ENCODE measurements at places on chromosomes 6 and 20.

- no peak for DNase-seq
Measured at GRCh38 chr6:13242590-13242989, 85.7 kb downstream of the TBC1D7 start.

DNA sequence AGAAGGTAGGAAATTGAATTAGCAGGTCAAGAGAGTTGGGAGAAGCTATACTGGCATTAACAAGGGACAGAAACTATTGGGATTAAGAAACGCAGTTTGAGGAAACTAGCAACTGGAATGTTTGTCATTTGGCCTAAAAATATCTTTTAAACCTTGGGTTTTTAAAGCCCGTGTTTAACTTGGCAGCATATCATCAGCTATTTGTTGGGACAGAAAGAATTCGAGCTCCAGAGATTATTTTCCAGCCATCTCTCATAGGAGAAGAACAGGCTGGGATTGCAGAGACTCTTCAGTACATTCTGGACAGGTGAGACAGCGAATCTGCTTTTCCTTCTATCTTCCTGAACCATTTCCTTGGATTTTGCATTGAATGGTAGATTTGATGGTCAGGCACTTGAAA, 17.8 kb downstream of the ACTR5 start:
- no peak for DNase-seq

DNA sequence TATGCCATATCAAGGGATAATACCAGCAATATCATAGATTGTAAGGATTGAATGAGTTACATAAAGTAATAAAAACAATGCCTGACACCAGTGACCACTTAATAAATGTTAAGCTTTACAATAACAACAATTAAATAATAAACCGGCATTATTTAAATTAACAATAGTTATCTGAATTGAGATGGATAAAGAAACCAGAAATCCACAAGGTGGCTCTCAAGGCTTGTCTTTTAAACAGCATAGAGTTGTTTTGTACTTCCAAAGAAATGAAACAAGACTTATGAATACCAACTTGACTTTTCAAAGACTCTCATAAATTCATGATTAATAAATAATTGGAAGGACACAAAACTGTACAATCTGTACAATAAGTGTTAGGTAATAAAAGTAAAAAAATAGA, 203.1 kb downstream of the ASCC3 start:
- peak; percentile 15 for DNase-seq

DNA sequence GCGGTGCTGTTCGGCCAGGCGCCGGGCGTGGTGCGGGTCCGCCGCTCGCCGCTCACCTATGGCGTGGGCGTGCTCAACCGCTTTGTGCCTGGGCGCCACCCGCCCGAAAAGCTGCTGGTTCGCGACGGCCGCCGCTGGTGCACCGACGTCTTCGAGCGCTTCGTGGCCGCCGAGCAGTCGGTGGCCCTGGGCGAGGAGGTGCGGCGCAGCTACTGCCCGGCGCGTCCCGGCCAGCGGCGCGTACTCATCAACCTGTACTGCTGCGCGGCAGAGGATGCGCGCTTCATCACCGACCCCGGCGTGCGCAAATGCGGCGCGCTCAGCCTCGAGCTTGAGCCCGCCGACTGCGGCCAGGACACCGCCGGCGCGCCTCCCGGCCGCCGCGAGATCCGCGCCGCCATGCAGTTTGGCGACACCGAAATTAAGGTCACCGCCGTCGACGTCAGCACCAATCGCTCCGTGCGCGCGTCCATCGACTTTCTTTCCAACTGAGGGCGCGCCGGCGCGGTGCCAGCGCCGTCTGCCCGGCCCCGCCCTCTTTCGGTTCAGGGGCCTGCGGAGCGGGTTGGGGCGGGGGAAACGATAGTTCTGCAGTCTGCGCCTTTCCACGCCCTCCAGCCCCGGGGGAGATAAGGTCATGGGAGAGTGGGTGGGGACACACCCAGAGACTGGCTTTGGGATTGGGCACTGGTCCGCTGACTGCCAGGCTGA, 15.7 kb downstream of the ADISSP start:
- DNase-seq: no peak

DNA sequence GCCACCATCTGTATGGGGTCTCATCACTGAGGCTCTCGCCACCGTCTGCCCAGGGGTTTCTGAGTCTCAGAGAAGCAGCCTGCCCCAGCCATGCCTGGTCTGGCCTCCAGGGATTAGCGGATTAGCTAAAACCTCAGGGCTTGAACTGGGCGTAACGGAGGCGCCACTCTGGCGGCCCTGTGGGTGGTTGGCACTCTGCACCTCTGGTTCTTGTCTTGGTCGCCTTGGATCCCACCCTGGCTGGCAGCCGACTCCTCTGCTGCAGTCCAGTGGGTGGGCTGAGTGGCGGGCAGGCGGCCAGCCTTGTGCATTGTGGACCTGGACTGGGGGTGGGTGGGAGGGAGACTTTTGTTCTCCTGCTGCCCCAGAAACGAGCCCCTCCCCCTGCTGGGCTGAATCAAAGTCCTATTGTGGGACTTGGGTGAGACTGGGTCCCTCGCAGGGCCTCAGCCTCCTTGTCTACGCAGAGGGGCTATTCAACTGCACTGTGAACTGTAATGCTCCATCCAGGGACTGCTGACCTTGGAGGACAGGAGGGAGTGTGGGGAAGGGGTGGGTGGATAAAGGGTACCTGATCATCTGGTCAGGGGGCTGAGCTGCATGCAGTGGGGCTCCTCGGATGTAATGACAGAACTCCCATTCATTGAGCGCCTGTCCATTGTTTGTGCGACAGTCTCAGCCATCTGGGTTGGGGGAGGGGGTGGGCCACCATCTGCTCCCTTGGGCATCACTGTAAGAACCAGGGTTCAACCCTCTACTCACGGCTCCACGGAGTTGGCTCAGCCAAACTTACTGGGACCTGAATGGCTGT, 23.9 kb downstream of the SUN5 start:
- DNase-seq: no peak

- peak; percentile 20 for DNase-seq
Measured at GRCh38 chr6:161476711-161477110, 202.8 kb upstream of the AGPAT4 start.

DNA sequence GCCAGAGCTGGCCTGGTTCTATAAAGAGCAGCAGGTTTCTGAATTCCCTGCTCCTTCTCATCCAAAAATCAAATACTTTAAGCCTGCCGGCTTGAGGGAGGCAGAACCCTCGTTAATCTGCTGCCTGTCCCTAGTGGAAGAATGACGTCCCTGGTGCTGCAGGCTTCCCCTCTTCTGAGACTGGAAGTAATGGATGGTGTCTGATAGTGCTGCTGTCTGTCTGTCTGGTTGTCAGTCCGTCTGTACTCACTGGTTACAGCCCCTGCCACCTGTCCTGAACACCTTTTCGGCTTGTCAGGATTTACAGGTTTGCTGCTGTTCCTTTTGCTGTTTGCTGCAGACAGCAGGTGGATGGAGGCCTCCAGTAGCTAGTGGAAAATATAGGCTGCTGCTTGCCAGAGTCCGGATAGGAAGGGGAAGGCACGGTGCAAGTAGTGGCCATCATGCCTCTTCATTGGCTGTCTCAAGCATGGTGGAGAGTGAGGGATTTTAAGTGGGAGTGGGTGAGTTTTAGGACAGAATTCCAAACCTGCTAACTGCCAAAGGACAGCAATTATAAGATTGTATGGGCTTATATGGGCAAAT, 2.5 kb downstream of the RIMS1 start:
- DNase-seq: no peak

- DNase-seq: no peak
Measured at GRCh38 chr6:163616452-163616851, 201.9 kb downstream of the QKI start.

- no peak for DNase-seq
Measured at GRCh38 chr6:141050471-141050870, 1082.3 kb upstream of the GJE1 start.

- peak; percentile 63 for DNase-seq
Measured at GRCh38 chr20:33211817-33212424, 5.2 kb upstream of the BPIFA3 start.

DNA sequence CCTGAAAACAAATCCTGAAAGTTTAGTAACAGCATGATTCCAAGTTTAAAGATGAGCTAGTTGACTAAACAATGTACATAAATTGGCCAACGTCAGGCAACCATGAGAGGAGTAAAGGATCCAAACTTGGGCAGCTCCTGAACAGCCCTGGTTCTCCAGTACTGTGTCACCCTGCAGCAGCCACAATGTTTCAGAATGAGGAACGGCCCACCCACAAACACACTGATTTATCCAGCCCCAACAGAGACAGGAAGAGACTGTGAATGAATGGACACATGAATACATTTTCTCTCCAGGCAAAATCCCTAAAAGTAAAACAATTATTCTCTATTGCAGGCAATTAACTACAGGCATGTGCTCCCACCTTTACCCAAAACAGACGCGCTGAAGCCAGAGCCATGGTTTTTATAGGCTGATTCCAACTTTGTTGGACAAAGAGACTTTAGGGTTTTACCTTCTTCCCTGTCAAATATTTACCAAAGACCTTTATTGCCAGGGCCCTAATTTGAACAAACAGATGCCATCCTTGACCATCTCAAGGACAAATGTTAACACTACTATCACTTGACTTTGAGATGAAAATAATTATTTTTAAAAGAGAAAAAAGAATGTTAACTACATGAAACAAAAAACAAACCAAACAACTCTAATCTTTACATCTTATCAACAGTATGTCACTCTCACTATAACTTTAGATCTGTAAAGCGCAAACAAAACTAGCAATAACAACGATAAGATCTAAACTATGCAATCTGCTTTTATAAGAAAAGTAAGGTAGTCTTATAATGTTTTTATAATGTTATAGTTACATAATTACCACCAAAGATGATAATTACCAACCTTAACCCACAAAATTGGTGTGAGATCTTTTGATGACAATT, 22.9 kb downstream of the CNKSR3 start:
- no peak for DNase-seq

DNA sequence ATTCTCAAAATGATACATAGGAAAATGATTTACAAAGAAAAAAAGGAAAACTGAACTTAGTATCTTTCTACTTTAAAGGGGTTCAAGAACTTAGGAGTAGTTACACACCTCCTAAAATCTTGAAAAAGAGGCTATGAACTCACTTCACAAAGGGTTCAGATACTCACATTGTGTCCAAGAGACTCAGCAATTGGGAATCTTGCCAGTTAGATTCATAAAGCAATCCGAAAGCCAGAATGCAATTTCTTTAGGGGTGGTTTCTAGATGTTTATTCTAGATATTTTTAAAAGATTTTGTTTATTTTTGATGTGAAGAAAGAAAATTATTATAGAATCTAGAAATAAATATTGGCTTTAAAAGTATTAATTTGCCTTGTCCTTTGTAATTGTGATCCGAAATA, 1.7 kb upstream of the MYB start:
- peak; percentile 37 for DNase-seq

GRCh38 chr6:44284121-44284520, 13.9 kb downstream of the TMEM151B start:
- no peak for DNase-seq

- DNase-seq: no peak
Measured at GRCh38 chr20:33279261-33279910, 3.6 kb upstream of the BPIFB1 start.

GRCh38 chr20:51803148-51803854, 980 bp upstream of the SALL4 start:
- DNase-seq: no peak

- no peak for DNase-seq
Measured at GRCh38 chr20:23126281-23127061, 40.3 kb upstream of the CD93 start.

DNA sequence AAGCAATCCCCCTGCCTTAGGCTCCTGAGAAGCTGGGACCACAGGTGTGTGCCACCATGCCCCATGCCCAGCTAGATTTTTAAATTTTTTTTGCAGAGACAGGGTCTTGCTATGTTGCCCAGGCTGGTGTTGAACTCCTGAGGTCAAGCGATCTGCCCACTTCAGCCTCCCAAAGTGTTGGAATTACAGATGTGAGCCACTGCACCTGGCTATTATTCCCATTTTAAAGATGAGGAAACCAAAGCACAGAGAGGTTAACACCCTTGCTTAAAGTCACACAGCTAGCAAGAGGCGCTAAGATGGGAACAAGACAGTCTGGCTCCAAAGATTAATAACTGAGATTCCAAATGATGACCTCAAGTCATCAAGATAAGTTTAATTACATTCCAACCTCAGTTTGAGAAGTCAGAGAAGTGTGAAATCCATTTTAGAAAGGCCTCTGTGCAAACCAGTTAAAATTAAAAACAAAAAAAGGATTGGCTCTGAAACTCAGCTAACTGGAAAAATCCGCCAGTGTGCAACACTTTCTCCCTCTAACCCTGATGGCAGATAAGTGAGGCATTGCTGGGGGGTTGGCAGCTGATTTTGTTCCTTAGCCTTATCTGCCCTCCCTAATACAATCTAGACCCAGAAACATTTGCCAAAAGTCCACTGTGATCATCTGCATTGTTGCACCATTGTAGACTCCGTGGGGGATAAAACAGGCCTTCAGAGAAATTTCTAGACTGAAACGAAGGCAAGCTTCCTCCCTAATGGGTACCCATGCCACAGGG, 55.5 kb downstream of the CPNE5 start:
- no peak for DNase-seq

DNA sequence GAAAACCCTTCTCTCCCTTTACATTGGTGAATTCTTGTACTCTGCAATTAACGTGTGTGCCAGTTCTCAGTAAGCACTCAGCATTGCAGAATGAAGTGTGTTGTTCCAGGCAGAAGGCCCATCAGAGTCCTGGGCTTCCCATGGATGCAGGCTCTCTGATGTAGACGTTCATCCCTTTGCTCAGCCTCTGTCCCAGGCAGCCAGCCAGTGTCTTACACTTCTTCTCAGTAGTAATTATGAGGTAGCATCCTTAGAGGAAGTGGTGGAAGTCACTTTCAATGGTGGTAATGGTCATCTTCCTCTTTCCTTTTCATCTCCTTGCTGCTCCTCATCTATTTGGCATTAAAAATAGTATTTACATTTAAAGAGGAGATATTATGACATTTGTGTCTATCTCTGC, 66.7 kb upstream of the FYN start:
- DNase-seq: no peak

DNA sequence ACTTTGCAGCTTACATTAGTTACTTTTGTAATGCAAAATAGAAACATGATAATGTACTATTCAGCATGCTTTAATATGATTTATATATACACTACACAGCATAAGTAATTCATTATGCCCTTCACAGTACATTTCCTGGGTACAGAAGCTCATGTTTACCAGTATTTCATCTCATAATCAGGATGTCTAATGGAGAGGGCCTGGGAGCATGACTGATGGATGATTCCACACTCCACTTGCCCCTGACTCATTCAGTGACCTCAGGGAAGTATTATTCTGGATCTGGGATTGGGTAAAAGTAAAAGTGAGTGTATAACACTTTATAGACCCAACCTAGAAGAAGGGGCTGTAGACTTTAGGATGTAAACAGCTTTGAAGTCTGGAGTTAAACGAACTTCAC, 31.4 kb upstream of the BACH2 start:
- DNase-seq: peak; percentile 33

Measured in iris pigment epithelial cell (primary cell).